Activated T-helper 1 cell treated with anti-CD3 and anti-CD28 coated beads, Interleukin-2, amount 50 U/mL, for 16 hours (primary cell): ENCODE measurements at places on chromosomes 4 and X.

GRCh38 chr4:110059556-110060191 lies 138.7 kb downstream of the ELOVL6 start:
- DNase-seq, result no peak

GRCh38 chr4:81884986-81885385 lies 413.3 kb upstream of the RASGEF1B start:
- DNase-seq, result no peak

DNA sequence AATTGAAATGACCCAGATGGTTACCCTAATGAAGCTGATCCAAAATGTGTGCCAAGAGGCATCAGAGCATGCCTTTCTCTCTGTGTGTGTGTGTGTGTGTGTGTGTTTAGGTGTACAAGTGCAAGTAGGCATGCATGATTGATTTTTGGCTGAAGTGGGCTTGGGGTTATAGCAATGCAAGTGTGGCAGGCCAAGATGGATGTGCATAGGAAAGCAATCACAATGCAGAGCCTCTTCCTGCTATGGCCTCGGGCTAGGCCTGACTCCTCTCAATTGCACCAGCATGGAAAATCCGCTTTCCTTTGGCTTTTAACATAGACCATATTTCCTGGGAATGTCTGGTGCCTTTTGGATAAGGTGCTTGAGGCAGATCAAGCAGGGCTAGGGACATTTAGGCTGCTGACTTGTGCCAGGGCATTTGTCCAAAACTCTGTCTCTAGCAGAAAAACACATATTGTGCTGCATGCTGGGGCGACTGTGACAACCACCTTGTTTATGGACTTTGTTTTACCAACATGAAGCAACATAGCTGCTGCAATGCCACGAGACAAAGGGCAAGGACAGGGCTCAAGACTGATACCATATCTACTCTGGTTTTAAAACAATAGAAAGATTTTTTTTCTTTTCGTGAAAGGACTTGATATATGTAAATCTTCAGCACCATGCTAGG lies 395.7 kb downstream of the RAPGEF2 start:
- no peak for DNase-seq

DNA sequence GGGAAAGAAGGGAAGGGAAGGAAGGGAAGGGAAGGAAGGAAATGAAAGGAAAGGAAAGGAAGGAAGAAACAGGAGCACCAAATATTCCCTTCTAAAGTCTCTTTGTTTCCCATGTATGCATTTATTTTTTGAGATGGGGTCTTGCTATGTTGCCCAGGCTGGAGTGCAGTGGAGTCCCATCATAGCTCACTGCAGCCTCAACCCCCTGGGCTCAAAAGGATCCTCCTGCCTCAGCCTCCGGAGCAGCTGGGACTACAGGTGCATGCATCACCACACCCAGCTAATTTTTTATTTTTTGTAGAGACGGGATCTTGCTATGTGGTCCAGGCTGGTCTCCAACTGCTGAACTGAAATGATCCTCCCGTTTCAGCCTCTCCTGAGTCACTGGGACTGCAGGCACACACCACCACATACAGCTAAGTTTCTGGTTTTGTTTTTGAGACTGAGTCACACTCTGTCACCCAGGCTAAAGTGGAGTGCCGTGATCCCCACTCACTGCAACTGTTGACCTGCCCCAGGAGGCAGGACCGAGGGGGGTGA lies 102.8 kb downstream of the CRLF2 start:
- no peak for DNase-seq

GRCh38 chrX:101257448-101258258 lies 33.5 kb downstream of the TAF7L start:
- DNase-seq, result no peak

- no peak for DNase-seq
These were observed 1.9 kb downstream of the UBL4A start for GRCh38 chrX:154484255-154485149.

DNA sequence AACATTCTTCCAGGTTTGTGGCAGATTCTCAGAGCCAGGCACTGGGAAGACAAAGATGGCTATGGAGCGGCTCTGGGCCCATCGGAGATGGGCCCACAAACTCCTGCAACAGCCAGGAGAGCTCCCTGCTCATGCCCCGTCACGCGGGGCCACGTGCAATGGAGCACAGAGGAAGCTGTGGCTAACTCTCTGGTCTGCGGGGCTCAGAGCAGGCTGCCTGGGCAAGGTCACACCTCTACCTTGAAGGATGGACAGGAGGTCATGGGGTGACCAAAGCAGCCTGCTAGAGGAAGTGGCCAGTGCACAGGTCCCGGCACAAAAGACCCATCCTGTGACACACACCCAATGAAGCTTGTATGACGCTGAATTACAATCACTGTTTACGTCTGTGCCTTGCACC lies 45.2 kb downstream of the C4orf50 start:
- DNase-seq, result no peak

GRCh38 chrX:25721564-25721963 lies 416.6 kb upstream of the MAGEB18 start:
- DNase-seq, result no peak

DNA sequence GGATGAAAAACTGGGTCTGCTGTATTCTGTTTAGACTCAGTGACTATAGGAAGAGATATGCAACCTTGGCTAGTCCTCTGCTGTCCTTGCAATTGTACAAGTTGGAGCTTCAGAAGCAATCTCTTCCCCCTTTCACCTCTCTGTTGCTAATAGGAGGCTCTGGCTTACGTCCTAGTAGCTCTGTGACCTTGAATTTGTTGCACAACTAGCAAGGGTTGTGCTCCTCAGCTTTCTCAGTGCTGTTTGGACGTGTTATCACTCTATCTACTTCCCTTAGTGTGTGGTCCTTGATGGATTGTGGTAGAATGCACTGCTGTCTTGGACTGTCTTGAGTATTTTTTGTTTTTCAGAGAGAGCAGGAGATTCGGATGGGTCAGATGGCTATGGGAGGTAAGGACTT lies 3.4 kb upstream of the ITGB1BP2 start:
- DNase-seq, result no peak

GRCh38 chr4:176358083-176358469 lies 38.3 kb downstream of the SPCS3 start:
- no peak for DNase-seq

GRCh38 chr4:58502839-58503238 lies 1392.7 kb upstream of the IGFBP7 start:
- DNase-seq, result no peak
